Naive thymus-derived CD8-positive, alpha-beta T cell (primary cell): ENCODE measurements at places on chromosomes 16 and 17.

DNA sequence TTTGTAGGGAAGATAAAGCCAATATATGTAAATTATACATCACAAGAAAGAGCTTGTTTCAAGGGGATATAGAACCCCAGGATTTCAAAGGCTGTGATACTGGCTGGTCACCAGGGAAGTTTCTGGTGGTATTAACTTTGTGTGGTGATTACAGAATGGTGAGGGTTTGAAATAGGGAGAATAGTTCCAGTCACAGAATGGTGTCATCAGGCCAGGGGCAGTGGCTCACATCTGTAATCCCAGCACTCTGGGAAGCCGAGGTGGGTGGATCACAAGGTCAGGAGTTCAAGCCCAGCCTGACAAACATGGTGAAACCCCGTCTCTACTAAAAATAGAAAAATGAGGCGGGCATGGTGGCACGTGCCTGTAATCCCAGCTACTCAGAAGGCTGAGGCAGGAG is 183.8 kb upstream of the XYLT1 start:
- no peak for DNase-seq

DNA sequence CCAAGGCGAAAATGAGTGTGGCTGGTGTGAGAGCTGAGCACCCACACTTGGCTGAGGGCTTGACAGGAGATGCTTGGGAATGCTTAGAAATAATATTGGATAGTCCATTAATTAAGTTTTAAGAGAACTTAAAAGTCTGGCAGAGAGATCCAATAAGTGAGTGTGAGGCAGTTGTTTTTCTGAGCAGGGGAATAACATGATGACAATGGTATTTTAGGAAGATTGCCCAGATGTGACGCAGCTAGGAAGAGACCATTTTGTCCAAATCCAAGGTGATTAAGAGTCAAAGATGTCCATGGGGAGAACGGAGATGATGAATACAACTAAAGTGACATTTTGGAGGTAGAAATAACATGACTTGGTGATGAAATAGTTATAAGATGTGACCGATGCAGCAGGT is 102.8 kb upstream of the AXIN2 start:
- no peak for DNase-seq

GRCh38 chr16:88784856-88785105 is 239 bp downstream of the PIEZO1 start:
- DNase-seq, result no peak

- DNase-seq, result no peak
Observed at GRCh38 chr17:2178798-2179501, 124.0 kb downstream of the HIC1 start.

GRCh38 chr17:17565471-17566339 is 25.8 kb downstream of the PEMT start:
- no peak for DNase-seq

GRCh38 chr17:40803617-40804082 is 3.9 kb upstream of the KRT28 start:
- peak; percentile 54 for DNase-seq

DNA sequence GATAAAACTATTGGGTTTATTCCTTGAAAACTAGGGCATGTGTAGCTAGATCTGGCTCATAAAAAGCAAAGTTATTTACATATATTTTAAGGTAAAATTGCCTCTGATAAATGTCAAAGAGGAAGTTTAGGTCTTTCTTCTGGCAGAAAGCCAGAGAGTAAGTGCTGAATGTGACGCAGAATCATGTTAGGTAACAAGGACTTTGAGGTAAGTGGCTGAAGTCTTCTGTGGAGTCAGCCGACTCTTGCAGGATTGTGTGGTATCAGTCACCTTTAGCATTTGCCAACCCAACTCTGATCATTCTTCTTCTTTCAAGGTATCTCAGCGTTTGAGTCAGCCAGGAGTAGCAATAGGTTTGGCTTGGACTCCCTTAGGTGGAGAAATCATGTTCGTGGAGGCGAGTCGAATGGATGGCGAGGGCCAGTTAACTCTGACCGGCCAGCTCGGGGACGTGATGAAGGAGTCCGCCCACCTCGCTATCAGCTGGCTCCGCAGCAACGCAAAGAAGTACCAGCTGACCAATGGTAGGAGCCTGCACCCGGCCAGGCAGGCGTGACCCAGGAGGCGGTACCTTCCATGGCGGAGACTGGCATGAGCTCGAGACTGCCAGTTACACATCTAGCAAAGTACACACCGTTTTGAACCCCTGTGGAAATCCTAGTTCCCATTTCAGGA is 37.9 kb downstream of the SIAH1 start:
- DNase-seq, result no peak

DNA sequence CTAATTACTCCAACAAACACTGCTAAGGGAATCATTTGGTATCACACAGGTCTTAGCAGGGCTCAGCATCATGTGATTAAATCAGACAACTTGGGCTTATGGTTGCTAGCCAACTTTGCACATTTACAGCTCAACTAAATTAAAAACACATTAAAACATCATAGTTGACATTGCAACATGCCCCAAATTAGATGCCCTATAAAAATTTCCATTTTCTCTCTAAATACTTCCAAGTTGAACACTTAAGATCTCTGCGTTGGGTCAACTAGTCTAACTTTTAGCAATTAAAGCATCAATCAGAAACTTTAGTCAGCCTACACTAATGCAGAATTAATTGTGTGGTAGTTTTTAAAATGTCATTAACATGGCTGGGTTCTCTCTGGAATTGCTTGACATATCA is 12.1 kb downstream of the DNAJC7 start:
- DNase-seq, result no peak

- no peak for DNase-seq
Observed at GRCh38 chr16:4688674-4689045, 4.7 kb upstream of the NUDT16L1 start.

DNA sequence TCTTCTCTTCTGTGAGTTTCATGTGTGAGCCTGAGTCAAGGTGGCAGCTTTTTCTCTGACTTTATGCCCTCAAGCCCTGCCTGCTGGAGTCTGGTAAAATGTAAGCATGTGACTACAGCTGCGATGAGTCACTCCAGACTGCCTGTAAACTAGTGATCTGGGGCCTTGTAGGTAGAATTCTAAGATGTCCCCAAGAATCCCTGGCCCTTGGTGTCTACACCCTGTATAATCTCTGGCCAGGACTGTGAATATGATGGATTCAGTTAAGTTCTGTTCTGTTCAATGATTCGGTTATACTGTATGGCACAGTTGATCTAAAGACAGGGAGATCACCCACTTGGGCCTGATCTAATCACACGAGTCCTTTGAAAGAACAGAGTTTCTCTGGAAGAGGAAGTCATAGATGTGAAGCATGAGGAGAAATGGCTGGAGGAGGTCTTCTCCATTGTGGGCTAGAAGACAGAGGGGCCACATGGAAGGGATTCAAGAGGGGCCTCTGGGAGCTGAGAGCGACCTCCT is 29.8 kb downstream of the PRSS54 start:
- DNase-seq, result no peak

GRCh38 chr17:72345088-72345487 is 224.3 kb downstream of the SOX9 start:
- DNase-seq, result no peak

- no peak for DNase-seq
Observed at GRCh38 chr16:79509211-79509631, 91.3 kb downstream of the MAF start.

GRCh38 chr16:56266641-56267607 is 75.6 kb downstream of the GNAO1 start:
- DNase-seq, result no peak

GRCh38 chr17:27989046-27989445 is 53.4 kb upstream of the NLK start:
- no peak for DNase-seq

GRCh38 chr17:48258331-48258730 is 150.8 kb downstream of the SNX11 start:
- DNase-seq, result no peak

- no peak for DNase-seq
Observed at GRCh38 chr17:43517615-43518386, 28.3 kb downstream of the ETV4 start.

DNA sequence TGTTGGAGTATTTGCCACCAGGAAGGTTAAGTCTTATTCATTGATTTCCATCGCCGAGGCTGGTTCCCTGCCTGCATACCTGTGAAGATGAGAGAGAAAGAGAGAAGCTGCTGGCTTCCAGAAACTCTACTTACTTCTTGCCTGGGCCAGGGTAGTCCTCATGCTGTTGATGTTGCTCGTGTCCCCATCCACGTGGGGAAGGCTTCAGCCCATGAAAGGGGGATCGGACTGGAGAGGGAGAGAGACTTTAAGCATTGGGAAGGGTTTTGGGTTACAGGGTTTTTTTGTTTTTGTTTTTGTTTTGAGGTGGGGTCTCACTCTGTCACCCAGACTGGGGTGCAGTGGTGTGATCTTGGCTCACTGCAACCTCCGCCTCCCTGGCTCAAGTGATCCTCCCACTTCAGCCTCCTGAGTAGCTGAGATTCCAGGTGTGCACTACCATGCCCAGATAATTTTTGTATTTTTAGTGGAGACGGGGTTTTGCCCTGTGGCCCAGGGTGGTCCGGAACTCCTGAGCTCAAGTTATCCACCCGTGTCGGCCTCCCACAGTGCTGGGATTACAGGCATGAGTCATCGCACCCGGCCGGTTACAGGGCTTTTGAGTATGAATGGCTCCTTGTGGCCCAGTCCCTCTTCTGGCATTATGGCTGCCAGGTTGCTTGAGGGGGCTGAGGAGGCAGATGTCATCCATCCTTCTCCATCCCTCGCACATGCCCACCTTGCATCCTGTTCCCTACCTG is 26.6 kb downstream of the ITGB3 start:
- no peak for DNase-seq

- DNase-seq, result no peak
Observed at GRCh38 chr16:1045993-1046911, 26.3 kb upstream of the SSTR5 start.

GRCh38 chr16:56783344-56783743 is 53.4 kb downstream of the NUP93 start:
- DNase-seq, result no peak

DNA sequence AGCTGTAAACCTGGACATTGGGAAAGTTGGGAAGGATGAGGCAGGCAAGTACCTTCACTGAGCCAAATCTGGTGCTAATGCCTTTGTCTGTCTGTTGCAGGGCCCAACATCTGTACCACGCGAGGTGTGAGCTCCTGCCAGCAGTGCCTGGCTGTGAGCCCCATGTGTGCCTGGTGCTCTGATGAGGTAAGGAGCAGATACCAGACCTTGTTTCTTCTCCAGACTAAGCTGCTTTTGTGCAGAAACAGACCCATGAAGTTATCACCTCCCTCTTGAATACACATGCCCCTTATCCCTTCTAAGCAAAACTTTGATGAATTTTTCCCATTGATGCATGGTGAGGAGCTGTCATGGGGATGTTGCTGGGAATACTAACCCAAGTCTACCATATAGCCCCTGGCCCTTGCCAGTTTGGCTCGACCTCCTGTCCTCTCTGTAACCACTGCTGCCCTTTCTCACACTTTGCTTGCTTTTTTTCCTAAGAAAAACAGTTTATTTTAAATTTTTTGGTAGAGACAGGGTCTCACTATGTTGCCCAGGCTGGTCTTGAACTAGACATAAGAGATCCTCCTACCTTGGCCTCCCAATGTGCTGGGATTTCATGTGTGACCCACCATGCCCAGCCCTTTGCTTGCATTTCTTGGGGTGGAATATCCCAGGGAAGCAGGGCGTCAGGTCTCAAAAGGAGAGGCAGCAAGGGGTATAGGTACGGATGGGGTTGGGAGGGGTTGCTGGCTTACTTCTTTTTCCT is 20.9 kb downstream of the ITGB3 start:
- DNase-seq, result no peak

DNA sequence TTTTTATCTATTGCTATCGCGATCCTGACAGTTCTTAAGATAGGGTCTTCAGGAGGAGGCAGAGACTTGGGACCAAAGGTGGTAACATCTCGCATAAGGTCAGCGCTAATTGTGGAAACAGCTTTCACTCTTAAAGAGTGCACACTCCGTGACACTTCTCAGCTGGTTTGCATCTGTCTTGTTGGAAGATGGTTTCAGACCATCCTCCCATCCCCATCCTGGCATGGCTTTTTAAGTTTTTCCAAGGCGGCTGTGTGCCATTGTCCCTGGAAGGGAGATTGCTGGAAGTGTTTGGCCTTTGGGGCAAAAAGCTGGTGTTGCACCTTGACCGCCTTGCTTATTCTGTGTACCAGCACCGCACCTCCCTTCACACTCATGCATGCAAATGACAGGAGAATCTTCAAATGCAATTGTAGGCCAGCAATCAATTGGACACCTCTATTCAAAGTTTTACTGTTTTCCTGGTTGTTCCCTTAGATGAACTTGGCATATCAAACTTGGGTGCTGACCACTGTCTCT is 1.5 kb downstream of the SOCS7 start:
- DNase-seq, result no peak

DNA sequence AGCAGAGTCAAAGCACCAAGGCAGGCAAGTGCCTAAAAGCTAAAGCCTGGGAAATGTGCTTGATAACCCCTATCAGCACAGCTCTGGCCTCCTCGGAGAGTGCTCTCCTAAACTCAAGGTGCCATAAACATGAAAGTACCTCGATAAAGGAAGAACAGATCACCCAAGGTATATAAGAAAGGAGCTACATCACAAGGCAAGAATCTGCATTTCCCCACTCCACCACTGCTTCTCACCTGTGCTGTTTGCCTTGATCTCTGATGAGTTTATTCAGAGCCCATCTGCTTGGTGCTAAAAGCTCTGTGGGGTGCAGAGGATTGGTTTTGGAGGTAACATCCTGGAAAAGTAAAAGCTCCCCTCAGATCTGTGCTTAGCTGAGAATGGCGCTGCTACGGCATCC is 449.5 kb upstream of the CDH5 start:
- no peak for DNase-seq

DNA sequence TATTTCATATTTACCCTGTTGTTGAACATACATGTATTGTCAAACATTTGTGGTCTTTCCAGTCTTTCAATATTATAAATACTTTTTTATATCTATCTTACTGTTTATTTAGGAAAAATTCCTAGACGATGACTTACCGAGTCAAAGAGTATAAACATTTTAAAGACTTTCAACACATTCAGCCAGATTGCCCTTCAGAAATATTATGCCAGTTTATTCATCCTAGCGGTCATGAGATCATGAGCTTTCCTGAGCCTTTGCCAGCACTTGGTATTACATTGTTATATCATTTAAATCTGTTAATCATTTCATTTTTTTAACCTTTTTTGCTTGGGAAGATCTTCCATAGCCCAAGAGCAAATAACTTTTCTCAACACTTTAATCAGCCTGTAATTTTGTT is 197.4 kb downstream of the SPECC1 start:
- no peak for DNase-seq
